Activated naive CD8-positive, alpha-beta T cell treated with anti-CD3 and anti-CD28 coated beads, Interleukin-2, amount 10 ng/mL, durations not matched to agents 7 days and 5 days (primary cell): ENCODE measurements at places on chromosomes 1 and 21. TPM values are rescaled to one million over a fixed set of nuclear protein-coding genes. Genes with fewer than 3 reads are reported as not detected.

DNA sequence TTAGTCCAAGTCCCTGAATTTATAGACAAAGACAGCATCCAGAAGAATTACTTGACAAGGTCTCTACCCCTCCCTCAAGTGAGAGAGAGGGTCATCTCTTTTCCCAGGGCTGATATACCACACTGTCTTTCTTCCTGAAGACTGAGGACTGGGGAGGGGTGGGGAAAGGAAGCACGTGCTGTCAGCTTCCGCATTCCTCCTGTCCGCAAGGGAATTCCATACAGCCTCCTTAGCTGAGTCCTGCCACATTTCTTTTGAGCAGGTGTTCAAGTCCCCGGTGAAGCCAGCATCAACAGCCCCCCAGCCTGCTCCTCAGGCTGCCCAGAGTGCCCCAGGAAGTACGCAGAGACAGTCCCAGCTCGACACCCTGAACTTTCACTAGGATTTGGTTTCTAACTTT, 34.2 kb downstream of the PCAT6 start:
- no peaks in the 10 kb centered on the region for H3K36me3 ChIP-seq
- peaks cover 10% of the 10 kb centered on the region for H3K4me1 ChIP-seq
- no peak overlapping the region for H3K4me3 ChIP-seq
- no peak overlapping the region for H3K27ac ChIP-seq
- no peak for DNase-seq

DNA sequence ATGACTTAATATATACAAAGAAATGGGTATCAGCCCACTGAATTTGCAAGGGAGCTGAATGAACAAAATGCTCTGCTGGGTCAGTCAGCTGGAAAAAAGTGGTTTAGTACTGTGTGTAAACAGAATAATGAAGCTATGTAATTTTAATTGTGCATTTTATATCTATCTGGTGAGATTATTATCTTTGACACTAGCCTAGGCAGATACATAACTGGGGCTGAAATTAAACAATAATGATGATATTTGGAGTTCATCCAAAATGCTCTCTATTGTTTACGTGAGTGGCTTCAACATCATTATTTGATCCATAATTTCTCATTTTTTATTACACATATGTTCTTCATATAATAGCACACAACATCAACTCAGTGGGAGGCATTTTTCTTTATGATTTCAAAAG, 208.5 kb upstream of the SNX7 start:
- H3K4me3 ChIP-seq, result no peak overlapping the region
- peaks cover 3% of the 10 kb centered on the region for H3K27me3 ChIP-seq

The OR2M3 gene
- not detected for total RNA-seq

The ID3 gene
- total RNA-seq, result 44.0 TPM

DNA sequence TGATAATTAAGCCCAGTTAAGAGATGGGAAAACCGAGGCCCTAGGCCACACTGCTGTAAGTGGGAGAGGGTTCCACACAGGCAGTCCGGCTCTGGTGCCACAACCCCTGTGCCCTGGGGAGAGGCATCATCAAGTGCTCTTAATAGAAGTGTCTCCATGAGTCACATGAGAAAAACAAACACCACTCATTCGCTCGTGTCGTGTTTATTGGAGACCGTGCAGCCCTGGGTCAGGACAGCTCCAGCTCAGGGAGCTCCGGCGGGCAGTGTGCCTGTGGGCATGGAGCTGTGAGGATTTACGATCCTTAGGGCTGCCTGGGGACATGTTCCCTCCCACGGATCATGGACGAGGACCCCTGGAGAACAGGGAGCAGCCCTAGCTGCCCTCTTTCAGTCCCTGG, 658.5 kb downstream of the AJAP1 start:
- H3K36me3 ChIP-seq, result no peaks in the 10 kb centered on the region
- DNase-seq, result no peak
- no peak overlapping the region for H3K27ac ChIP-seq
- H3K4me3 ChIP-seq, result no peak overlapping the region
- peaks cover 2% of the 10 kb centered on the region for H3K27me3 ChIP-seq
- H3K4me1 ChIP-seq, result no peaks in the 10 kb centered on the region

The DAB1 gene
- total RNA-seq, result 0.72 TPM

The TACSTD2 gene
- total RNA-seq, result not detected

- no peaks in the 10 kb centered on the region for H3K36me3 ChIP-seq
- no peaks in the 10 kb centered on the region for H3K4me1 ChIP-seq
- no peak overlapping the region for H3K27ac ChIP-seq
- no peaks in the 10 kb centered on the region for H3K27me3 ChIP-seq
Observed at GRCh38 chr1:3921765-3922164, 21.7 kb upstream of the C1orf174 start.

DNA sequence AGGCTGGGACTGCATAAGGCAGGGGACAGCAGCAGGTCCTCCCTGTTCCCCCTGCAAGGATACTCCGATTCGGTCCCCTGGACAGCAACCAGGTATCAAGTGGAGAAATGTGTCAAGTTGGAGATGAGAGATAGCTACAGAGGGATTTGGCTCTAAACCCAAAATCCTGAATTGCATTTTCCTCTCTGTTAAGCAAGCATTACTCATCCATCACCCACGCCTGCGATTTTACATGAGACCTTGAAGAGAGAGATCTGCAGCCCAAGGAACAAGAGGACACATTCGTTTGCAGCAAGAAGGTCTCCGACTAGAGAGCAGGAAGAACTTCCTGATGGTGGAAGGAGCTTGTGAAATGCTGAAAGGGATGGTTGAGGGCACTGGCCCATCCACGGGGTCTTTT, 21.9 kb downstream of the SYT2 start:
- H3K27ac ChIP-seq, result no peak overlapping the region
- DNase-seq, result no peak
- no peaks in the 10 kb centered on the region for H3K4me1 ChIP-seq
- no peaks in the 10 kb centered on the region for H3K36me3 ChIP-seq

GRCh38 chr1:94115900-94116436, 5.0 kb downstream of the ABCA4 start:
- H3K27me3 ChIP-seq, result peaks cover 18% of the 10 kb centered on the region
- no peak overlapping the region for H3K27ac ChIP-seq
- no peaks in the 10 kb centered on the region for H3K36me3 ChIP-seq
- no peaks in the 10 kb centered on the region for H3K4me1 ChIP-seq
- no peak for DNase-seq

The FMO5 gene
- total RNA-seq, result 0.60 TPM

DNA sequence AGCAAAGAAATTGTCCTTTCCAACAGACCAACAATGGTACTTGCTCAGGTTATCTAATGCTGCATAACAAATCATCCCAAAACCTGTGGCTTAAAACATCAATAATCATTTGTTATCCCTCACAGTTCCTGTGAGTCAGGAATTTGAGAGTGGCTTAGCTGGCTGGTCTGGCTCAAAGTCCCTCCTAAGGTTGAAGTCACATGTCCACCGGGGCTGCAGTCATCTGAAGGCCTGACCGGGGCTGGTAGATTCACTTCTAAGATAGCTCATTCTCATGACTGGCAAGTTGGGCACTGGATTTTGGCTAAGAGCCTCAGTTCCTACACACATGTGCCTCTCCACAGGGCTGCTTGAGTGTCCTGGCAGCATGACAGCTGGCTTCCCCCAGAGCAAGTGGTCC, 16.9 kb downstream of the ERI3 start:
- no peak for DNase-seq
- peaks cover 22% of the 10 kb centered on the region for H3K36me3 ChIP-seq
- no peak overlapping the region for H3K4me3 ChIP-seq
- H3K4me1 ChIP-seq, result no peaks in the 10 kb centered on the region
